ENCODE measurements at places on chromosomes 7 and 10.

DNA sequence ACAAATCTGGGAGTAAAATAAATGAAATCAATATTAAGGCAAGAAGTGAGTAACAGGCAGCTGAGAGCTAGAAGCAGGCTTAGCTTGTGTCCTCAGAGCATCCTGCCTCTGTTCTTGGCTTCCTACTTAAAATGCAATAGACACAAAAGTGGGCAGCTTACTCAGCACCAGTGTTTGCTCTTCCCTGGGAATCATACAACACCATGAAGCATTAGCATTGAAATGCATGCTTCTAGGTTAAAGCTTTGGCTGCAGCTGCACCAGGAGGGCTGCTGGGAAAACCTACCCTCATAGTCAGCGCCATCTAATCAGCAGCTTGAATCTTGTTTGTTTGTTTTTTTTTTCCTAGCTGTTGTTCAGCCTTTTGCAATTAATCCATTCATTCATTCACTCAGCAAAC, 104.2 kb upstream of the VWC2 start:
- DNase-seq = no peak

- DNase-seq = peak; percentile 92
Measured at GRCh38 chr7:28855538-28856217, 102.5 kb downstream of the TRIL start.

DNA sequence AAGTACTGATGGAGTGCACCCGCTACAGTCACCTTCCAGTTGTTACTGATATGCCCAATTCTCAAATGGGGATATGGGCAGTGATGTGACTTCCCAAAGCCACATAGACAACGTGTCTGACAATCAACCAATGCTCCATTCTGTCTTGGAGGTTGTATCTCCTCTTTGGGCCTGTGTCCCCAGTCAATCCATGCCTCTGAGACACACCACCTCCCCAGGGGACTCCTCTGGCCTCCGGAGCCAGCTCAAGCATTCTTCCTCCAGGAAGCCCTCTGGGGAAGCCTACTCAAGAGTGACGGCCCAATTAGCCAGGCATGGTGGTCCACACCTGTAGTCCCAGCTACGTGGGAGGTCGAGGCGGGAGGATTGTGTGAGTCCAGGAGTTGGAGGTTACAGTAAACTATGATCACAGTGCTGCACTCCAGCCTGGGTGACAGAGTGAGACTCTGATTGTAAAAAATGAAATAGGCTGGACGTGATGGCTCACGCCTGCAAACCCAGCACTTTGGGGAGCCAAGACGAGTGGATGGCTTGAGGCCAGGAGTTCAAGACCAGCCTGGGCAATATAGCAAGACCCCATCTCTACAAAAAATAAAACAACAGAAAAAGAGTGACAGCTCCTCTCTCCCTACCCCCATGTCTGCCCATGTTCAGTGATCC, 99.5 kb upstream of the TNRC18 start:
- no peak for DNase-seq

DNA sequence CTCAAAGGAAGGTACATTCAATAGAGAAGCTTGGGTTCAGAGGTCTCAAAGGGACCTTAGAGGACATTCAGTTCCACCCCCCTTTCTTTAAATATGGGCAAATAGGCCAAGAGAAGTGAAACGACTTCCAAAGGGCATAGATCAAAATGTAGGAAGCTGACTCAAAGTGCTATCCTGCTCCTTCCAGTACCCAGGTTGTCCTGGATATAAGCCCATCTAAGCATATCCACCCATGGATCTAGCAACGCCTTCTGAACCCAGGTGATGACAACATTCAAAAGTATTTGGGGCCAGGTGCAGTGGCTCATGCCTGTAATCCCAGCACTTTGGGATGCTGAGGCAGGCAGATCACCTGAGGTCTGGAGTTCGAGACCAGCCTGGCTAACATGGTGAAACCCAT, 5.3 kb downstream of the ATXN7L1 start:
- DNase-seq = no peak

DNA sequence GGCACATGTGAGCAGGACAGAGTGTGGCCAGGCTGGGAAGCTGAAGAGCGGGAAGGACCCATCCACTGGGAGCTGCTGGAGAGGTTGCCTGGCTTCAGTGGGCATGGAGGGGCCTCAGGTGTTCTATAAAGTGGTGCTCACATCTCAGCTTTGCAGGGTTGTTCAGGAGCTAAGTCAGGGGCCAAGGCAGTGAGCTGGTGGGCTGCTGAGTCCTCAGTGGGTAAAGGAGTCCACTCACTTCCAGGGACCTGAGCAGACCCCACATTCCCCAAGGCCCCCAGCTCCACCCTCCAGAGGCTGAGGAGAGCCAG, 28.8 kb upstream of the C10orf53 start:
- DNase-seq = no peak

- no peak for DNase-seq
Measured at GRCh38 chr7:7966141-7966734, 2.4 kb upstream of the GLCCI1 start.

DNA sequence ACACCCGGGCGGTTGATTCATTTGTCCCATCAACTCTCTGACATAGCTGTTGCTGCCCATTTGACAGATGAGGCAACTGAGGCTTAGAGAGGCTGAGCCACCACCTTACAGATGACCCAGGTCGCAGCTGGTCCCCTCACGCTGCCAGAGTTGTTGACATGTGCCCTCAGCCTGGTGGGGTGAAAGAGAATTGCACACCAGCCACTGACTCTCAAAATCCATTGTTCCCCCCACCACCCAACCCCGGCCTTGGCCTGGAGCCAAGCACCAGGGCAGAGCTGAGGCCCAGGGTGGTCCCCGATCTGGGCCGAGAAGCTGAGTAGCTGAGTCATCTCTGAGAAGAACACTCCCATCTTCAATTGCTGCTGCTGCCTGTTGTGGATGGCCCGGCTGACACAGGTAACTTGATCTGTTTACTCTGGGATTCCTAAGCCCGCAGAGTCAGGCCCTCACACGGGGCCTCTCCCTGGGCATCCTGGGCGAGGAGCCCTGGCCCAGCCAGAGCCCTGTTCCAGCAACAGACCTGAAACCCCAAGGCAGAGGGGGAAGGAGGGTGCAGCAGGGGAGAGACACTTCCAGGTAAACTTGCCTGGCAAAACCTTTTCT, 27.5 kb downstream of the PVRIG start:
- DNase-seq = peak; percentile 17

DNA sequence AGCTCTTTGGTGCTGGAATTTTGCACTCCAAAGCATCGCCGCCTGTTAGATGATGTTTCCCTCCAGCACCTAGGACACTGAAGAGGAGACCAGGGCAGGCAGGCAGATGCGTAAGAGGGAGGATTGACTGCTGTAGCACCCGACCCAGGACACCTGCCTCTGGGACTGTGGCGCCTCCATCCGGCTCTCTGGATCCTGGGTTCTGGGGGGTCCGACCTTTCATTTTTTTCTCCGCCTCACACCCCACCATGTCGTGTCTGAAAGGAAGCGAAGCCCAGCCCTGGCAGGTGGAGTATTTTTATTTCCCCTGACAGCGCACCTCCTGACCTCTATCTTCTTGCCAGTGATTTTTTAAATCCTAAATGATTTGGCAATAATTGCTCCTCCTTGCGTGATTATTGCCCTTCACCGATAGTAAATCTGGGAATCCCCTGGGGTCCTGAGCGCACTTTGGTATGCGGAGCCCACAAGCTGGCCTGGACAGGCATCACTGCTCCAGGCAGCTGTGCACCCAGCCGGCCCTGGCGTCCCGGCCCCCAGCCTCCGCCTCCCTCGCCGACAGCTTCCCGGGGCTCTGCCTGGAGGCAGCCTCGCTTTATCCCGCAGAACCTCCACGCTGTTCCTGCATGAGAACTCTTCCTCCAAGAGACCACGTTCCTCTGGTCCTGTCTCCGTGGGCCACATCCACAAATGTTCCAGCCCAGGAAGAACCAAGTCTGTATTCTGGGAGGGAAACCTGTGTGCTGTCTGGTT, 48.4 kb downstream of the LHPP start:
- DNase-seq = no peak

- DNase-seq = no peak
Measured at GRCh38 chr10:26628395-26628794, 69.1 kb upstream of the PDSS1 start.

Data from AG04449 (cell line).